ENCODE measurements at places on chromosomes 7 and 10.

DNA sequence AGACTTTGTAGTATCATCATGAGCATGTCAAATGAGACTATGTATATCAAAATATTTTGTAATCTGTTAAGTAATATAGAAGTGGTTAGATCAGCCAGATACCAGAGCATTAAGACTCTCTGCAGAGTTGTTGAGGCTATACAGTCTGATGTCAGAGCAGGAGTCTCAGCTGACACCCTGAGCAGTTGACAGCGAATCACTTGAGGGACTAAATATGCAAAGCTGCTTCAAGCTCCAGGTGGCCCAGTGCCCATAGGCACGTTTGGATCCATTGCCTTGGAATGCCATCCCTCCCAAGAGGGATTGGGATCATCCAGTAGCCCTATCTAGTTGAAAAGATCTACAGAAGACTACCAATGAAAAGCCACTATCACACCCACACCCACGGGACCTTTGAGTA lies 210.2 kb downstream of the TAX1BP1 start:
- DNase-seq, result no peak

GRCh38 chr7:44067064-44067951 lies 1.9 kb upstream of the PGAM2 start:
- DNase-seq, result no peak

GRCh38 chr10:102150970-102151773 lies 1.0 kb upstream of the NOLC1 start:
- DNase-seq, result no peak

GRCh38 chr7:147412109-147412508 lies 1178.5 kb upstream of the C7orf33 start:
- DNase-seq, result no peak

DNA sequence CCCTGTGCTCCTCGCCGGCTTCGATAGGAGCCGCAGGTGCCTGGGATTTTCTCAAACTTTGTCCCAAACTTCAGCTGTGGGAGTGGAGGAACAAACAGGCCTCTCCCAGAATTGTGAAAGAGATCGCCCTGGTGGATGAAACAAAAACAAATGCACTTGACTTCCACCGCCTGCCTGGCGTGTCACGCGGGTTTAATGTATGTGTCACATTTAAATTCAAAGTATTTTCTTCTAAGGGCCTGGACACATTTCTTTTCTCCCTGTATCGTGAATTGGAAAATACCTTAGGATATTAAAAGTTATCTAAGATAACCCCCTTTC lies 694 bp upstream of the WASL start:
- peak; percentile 59 for DNase-seq

DNA sequence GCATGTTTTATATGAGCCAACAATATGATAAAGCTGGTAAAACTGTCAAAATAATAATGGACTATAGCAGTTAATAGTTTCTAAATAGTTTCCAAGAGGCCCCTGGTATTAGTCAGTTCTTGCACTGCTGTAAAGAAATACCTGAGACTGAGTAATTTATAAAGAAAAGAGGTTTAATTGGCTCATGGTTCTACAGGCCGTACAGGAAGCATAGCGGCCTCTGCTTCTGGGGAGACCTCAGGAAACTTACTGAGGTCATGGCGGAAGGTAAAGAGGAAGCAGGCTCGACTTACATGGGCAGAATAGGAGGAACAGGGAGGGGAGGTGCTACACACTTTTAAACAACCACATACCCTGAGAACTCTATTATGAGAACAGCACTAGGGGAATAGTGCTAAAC lies 104.6 kb downstream of the PPP1R9A start:
- no peak for DNase-seq

- no peak for DNase-seq
These were observed 504.1 kb downstream of the SDK1 start for GRCh38 chr7:3805151-3805550.

DNA sequence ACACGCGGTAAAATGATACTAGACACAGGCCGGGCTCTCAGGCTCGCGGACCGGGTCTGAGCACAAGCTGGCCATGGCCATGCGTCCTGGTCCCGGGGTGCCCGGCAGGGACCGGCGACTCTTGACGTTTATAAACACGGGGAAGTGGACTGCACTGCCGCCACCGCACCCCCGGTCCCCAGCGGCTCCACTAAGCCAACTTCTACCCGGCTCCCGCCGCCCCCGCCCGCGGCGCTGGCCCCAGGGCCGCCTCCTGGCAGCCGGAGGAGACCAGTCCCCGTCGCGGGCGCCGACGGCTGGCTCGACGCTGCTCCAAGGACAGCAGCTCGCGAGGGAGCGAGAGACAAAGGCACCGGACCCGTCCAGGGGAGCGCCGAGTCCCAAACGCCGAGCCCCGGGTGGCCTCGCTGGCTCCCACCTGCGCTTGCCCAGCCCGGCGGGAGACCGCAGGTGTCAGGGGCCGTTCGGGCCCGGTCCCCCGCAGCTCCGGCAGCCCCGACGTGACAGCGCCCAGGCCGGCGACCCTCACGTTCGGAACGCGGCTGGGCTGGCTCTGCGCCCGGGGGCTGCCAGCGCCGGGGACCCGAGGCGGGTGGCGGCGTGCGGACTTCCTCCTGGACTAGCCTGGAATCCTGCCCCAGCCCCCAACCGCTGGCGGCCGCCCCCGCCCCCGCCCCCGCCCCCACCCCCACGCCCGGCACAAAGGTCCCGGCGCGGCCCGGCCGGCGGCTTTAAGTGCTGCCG lies 517 bp downstream of the ITGB1 start:
- peak; percentile 60 for DNase-seq

- DNase-seq, result no peak
These were observed 4.8 kb upstream of the BMPER start for GRCh38 chr7:33900501-33900900.

DNA sequence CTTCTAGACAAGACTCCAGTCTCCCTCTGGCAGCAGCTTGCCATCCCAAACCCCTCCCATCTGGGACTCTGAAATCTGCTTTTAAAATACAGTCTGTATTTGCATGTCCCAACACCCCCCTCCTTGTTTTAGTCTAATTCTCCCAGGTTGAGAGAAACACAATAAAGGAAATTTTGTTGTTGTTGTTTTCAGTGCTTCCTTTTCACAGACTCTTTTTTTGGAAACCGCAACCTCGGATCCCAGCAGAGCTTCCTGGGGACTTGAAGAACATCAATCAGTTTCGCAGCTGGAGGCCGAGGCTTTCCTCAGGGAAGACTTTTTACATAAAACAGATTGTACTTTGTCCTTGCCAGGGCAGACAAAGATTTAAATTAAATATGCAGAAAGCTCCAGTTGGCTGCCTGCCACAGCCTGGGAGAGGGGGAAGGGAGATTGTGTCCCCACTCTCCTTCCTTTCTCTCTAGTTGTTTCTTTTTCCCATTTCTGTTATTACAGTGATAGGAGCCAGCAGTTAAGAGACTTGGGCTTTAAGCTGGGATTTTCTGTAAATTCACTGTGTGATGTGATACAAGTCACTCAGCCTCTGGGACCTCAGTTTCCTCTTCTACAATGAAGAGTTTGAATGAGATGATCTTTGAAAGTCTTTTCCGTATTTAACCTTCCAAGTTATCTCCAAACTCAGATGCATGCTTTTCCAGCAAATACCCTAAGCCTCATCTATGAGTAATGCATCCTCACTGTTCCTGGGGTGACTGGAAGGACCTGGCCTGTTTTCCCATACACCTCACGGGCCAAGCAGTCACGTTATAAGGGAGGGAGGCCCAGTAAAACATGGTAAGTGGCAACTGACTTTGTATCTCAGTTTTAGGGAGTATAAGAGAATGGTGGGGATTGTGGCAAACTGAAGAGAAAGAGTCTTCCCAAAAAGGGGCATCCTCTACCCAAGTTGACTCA lies 192.3 kb downstream of the REEP3 start:
- no peak for DNase-seq

- DNase-seq, result peak; percentile 27
These were observed 34.8 kb upstream of the DMBT1 start for GRCh38 chr10:122525788-122526187.

- DNase-seq, result no peak
These were observed 62.4 kb downstream of the ARHGAP12 start for GRCh38 chr10:31866118-31866670.

DNA sequence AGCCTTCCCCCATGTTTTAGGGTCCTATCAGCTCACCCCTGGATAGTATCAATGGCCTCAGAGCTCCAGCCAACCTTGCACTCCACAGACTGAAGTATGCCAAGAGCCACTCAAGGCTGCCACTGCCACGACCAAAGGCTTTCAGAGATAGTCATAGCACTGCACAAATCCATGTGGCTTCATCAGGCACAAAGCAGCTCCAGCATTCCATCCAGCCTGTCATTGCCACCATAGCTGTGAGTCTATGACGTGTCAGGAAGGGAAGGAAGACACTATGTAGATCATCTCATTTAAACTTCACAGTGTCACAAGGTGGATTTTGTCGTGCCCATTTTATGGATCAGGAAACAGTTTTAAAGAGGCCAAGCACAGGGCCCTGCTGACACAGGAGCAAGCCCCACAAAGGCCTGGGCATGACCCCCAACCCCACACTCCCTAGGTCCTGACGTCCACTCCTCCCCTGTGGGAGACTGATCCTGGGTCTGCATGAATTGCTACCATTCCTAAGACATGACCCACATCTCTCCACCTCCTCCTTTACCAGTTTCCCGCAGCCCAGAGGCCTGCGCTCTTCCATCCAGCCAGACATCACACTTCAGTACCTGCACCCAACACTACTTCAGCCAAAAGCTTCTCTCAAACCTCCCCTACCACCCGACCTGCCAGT lies 119.4 kb downstream of the DIP2C start:
- DNase-seq, result no peak

DNA sequence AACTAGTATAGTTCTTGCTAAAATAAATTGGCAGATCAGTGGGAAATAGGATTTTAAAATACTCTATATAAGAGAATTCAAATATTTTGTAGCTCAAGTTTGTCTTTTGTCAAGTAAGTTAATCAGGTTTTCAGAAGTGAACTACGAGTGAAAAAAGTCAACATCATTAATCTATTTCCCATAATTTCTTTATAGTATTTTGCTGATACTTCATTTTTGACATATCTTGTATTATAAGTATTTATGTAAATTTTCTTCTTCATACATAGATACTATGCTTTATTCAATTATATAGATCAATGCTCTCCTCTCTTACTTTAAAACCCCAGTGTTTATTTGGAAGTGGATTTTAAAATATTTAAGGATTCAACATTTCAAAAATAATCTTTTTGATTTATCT lies 360.7 kb downstream of the THSD7A start:
- DNase-seq, result no peak

DNA sequence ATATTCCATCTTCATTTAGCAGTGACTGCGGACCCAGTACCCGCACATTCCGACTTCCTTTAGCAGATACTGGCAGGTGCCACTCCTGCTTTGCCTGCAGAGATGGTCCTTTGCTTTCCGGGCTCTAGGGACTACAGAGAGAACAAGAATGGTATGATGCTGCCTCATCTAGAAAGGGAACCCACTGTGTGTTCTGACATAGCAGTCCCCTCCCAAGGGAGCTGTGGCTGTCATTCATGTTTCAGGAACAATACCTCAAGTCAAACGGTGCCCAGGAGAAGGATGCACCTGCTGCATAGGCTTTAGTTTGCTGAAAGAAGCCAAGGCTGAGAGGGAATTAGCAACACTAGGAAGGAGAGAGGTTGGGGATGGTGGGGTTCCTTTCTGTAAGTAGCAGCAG lies 15.9 kb upstream of the TMEM72 start:
- DNase-seq, result no peak

DNA sequence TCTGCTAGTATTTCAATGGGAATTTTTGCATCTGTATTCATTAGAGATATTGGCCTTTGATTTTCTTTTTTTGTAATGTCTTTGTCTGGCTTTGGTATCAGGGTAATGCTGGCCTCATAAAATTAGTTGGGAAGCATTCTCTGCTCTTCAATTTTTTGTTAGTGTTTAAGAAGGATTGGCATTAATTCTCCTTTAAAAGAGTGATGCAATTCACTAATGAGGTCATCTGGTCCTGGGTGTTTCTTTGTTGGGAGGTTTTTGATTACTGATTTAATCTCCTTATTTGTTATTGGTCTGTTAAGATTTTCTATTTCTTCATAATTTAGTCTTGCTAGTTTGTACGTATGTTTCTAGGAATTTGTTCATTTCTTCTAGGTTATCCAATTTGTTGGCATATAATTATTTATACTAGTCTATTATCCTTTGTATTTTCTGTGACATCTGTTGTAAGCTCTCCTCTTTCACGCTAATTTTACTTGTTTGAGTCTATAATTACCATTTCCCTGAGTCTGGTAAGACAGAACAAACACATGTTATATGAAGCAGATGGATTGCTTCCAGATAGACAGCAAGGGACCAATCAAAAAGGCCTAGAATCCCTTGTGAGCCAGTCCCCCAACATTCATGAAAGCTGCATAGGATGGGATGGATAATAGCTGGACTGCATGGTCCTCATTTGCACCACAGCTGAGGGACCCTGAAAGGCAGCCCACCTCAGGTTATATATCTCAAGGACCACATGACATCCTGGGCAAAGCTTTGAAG lies 54.4 kb downstream of the MTPAP start:
- no peak for DNase-seq
